AG08395 (cell line): ENCODE measurements at places on chromosomes 7 and 10.

- no peak for DNase-seq
Measured at GRCh38 chr10:11192304-11193000, 174.8 kb downstream of the CELF2 start.

GRCh38 chr7:101717628-101718357 is 88.7 kb upstream of the MYL10 start:
- DNase-seq, result peak; percentile 86

DNA sequence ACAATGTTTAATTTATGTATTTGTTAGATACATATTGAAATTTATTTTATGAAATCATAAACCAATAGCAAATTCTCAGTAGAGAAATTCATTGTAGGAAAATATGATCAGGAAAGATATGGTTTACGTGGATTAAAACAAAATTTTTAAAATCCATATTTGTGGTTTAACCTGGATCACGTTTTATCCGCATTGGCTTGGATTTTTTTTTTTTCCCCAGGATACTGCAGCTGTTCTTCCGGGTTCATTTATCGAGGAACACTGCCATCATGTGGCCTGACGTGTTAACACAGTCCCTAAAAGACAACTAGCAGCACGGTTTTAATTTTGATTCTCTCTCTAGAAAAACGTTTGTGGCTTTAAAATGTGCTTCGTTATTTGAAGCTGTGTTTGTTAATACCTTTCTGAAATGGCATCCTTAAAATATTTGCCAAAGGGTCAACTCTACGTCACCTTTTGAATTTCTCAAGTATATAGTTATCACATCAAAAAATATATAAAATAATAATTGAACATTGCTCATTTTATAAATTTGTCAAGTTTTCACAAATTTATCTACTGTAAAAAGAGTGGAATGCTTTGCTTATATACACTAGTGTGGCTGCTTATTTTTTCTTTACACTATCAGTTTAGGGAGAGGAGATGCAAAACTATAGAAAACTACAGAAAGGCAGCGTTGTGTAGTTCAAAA is 8.7 kb upstream of the ASB4 start:
- DNase-seq, result peak; percentile 68

DNA sequence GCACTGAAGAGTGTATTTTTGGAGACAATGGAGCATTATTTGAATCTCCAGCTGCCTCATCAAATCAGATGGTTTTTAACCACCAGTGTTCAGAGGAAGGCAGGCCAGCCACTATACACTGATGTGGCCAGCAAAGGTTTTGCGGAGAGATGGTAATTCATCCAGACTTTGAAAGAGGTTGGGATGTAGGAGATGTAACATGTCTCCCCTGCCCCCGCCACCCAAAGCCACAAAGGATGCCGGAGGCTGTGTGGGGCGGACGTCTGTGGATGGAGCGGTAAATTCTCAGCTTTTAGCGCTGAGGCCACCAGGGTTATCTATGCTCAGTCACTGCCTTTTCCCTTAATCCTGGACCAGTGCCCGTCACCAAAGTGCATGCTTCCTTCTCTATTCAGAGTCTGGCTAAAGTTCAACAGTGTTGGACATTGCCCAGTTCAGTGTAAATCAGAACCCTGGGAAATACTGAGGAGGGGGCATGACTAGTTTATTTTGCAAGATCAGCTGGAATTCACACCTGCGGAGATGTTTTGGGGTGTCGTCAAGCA is 3.7 kb upstream of the TRIP6 start:
- no peak for DNase-seq
